ENCODE measurements at places on chromosomes 1 and 21. TPM values are rescaled to one million over a fixed set of nuclear protein-coding genes. Genes with fewer than 3 reads are reported as not detected.

DNA sequence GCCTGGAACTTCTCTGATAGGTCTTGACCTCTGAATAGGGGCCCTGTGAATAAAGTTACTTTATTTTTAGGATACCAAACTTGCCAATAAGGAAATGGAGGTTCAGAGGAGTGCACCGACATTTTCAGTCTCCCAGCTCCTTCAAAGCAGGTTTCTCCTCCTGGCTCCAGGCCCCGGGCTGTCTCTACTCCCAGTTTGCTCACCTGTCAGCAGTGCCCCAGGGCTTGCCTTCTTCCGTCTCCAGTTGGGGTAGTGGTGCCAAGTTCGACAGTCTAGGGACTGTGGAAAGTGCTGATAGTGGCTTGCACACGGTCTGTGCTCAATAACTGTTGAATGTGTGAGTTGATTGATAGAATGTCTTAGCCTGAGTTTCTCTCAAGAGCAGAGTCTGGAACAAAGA, 149.2 kb downstream of the ACTL8 start:
- no peak for DNase-seq

- no peak for DNase-seq
These were observed 37.2 kb downstream of the ADSS2 start for GRCh38 chr1:244414543-244414942.

- DNase-seq = no peak
These were observed 172.2 kb upstream of the IRF2BP2 start for GRCh38 chr1:234782105-234782751.

DNA sequence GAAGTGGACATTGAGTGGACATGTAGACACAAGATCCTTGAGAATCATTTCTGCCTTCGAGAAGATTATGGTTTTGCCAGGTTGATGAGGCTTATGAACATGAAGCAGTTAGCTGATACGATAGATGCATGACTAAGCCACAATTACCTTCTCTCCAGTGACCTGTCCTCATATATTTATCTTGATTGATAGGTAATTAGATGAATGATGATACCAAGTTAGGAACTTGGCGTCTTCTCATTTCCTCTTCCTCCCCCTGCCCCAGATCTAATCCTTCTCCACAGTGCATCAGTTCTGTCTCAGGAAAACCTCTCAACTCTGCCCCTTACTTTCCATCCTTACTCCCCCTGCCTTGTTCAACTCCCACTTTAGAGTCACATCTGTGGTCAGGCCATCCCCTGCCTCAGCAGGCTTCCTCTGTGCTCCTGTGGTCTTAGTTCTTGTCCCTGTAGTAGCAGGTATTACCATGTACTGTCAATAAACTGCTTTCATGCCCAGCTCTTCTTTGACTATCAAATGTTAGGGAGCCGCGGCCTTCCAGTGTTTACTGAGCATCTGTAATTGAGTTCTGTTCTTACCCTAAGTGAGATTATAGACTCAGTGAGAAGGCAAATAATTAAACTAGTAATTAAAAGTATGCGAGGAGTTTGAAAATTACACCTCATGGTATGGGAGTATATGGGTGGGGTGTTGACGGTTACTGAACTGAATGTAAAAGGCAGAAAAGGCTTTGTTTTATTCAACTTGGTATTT, 5.1 kb downstream of the ST6GALNAC3 start:
- no peak for DNase-seq

NBPF6 gene
- total RNA-seq = not detected

VWA5B1 gene
- total RNA-seq = not detected

SPATA1 gene
- total RNA-seq = 3.3 TPM

CR2 gene
- not detected for total RNA-seq

Measured in activated CD8-positive, alpha-beta T cell treated with anti-CD3 and anti-CD28 coated beads, Interleukin-2, amount 10 ng/mL, durations not matched to agents 7 days and 5 days (primary cell).